ENCODE measurements at places on chromosomes 16 and 17.
A peak's percentile ranks its signal among the peaks of the same experiment; 100 is the strongest.

- peak; percentile 66 for DNase-seq
Observed at GRCh38 chr17:5237541-5238016, 2.9 kb upstream of the SCIMP start.

GRCh38 chr16:2428784-2429033 lies 538 bp upstream of the CCNF start:
- DNase-seq: no peak

DNA sequence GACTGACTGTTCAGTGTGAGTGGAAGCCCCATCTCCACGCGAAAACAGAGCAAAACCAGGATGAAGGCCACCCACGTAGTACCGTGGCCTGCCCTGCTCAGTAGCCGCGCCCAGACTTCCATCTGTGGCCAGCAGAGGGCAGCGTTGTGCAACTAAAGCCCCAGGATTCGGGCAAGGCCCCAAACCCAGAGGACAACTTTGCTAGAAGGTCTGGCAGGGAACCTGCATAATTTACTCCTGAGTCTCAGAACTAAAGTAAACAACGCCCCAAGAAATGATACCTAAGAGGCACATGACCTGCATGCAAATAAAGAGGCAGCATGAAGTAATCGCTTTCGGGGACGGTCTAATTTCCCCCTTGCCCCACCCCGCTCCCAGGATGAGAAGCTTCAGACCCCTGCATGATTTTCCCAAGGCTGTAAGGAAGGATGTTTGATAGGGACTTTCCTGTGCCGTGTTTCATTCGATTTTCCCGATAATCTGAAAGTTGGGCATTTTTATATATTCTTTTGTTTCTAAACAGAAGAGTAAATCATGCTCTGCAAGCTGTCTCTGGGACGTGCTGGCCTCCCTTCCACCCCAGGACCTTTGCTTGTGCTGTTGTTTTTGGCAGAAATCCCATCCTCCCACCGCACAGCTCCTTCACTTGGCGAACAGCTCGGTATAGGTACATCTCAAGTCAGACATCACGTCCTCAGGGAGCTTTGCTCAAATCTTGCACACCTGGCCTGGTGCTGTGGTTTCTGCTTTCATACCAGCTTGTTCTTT lies 18.6 kb downstream of the HSBP1 start:
- peak; percentile 83 for DNase-seq

- peak; percentile 41 for DNase-seq
Observed at GRCh38 chr16:85523602-85524364, 89.3 kb upstream of the GSE1 start.

DNA sequence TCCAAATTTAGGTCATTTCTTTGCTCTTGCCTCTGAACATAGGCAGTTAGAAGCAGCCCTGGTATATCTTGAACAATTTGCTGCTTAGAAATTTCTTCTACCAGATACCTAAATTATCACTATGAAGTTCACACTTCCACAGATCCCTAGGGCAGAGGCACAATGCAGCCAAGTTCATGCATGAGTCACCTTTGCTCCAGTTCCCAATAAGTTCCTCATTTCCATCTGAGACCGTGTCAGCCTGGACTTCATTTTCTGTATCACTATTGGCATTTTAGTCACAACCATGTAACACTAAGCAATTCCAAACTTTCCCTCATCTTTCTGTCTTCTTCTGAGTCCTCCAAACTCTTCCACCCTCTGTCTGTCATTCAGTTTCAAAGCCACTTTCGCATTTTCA lies 45.0 kb downstream of the KCNJ16 start:
- no peak for DNase-seq

- no peak for DNase-seq
Observed at GRCh38 chr16:11140466-11140865, 115.5 kb downstream of the SOCS1 start.

DNA sequence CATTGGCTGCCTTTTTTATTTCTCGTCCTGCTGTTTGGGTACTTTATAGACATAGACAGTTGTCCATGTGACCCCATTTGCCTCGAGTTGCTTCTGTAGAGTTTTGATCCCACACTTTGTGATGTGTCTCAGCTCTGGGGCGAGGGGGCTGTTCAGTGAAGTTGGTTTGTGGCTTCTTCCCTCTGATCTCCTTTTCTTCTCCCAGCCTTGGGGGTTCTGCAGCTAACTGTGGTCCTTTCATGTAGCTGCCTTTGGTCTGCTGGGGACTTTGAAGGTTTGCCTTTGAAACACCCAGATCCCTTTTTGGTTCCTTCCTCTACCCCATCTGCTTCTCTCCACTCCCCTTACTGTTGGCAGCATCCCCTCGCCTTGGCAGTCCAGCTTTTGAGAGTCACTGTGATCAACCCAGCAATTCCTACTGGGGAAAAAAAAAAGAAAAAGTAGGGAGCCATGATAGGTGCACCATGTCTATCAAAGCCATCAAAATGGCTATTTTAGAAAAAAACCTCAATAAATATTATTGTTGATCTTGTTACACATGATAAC lies 728.8 kb upstream of the RBFOX1 start:
- no peak for DNase-seq

GRCh38 chr17:45123930-45124796 lies 8.2 kb downstream of the PLCD3 start:
- DNase-seq: peak; percentile 91

DNA sequence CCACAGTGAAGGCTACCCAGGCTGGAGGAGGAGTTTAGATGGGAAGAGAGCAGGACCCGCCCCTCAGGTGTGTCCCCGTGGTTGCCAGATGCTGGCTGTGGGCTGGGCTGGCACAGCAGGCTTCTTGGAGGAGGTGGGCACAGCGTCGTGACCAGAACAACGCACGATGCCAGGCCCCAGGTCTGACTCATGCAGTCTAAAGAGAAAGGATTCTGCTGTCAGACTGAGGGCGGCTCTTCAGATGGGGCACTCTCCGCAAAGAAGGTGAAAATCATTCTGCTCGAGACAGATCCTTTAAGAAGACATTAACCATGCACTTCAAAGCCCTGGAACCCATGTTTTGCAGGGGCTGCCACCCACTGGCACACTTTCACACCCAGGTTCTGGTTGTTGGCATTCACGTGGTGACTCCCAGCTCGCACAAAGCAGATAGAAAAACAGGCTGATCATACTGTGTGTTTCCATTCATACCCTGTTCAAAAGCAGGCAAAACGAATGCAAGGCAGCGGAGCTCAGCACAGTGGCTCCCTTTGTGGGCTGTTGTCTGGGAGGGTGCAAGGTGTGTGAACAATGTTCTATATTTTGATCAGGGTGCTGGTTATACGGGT lies 19.0 kb downstream of the CACNG4 start:
- DNase-seq: no peak

DNA sequence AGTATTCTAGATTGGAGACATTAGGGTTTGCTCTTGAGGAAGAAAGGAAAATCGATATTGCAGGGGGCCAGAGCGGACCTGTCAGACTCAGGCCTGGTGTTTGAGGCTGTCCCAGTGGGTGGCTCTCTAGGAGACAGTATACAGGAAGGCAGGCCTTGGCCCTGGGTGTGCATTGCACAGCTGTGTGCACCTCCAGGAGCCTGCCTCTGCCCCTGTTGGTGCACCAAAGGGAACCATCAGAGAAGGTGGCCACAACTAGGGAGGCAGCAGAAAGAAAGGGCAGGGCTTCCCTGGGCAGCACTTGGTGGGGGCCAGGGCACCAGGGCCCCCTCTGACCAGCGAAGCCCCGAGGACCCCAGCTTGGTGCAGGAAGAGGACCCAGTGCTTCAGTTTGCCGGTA lies 188.0 kb downstream of the NTN1 start:
- DNase-seq: no peak

DNA sequence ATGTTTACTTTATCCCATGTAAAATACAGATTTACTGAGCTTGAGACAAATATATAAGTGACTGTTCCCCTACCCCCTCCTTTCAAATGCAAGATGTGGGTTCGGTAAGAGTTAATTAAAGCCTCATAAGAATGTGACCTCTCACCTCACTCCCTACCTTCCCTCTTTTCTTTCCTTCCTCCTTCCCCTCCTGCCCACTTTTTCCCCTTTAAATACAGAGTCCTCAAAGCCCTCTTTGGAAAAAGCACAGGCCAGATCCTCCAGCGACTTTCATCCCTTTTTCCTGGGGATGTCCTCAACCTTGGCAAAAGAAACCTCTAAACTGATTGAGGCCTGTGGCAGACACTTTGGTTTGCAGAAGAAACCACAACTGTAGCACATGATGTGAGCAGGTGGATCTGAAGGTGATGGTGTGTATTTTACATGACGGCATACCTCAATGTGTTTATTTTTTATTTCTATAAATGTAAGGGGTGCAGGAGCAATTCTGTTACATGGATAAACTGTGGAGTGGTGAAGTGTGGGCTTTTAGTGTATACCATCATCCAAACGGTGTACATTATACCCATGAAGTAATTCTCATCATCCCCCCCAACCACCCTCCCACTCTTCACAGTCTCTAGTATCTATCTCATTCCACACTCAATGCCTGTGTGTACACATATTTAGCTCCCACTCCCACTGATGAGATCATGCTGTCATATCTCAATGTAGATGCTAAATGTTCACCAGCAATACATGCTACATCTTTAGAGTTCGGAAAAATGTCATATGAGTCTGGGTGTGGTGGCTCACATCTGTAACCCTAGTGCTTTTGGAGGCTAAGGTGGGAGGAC lies 77.7 kb downstream of the XYLT1 start:
- no peak for DNase-seq

DNA sequence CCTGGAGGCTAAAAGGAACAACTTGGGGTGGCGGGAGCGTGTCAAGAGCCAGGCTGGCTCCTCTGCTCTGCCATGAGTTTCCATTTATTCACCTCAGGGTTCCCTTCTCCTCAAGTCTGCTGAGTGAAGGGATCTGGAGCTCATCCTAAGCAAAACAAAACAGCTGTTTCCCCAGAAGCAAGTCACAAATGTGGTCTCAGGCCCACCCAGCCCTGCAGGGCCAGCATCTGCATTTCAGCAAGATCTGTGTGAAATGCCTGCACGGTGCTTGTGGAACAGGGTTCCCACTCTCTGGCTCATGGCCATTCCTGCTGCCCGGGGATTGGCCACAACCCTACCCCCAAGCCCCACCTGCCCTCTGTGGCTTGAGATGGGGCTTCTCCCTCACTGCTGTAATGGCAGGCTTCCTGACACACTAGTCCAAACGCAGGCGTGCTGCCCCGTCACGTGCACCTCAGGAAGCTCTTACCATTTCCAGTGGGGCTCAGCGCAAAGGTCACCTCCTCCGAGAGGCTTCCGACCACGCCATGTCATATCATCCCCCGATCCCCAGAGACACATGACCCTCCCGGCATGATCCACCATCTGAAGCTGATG lies 2.3 kb downstream of the SLC38A8 start:
- DNase-seq: no peak

GRCh38 chr17:57671667-57672632 lies 73.1 kb downstream of the CCDC182 start:
- peak; percentile 81 for DNase-seq

DNA sequence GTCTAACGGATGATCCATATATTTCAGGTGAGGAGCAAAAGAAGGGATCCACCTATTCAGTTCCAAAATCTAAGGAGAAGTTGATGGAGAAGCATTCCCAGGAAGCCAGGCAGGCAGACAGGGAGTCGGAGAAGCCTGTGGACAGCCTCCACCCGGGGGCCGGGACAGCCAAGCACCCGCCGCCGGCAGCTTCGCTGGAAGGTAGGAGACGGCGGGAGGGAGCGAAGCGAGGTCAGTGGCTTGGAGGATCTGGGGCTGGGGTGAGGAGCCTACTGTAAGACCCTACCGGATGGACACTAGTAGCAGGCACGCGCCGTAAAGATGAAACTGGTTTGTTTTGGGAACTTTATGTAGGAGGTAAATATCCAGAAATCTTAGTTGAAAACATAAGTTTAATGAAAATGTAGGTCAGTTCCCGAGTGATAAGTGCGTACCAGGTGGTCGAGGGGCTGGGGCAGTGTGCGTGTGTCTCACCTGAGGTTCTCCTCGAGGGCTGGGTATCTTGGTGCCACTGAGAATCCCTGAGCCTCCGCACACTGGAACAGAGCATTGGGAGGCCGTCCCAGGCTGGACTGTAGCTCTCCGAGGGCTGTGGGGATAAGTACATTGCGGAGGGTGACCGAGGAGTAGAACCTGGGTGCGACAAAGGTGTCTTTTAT lies 714 bp downstream of the SPATA33 start:
- peak; percentile 31 for DNase-seq

DNA sequence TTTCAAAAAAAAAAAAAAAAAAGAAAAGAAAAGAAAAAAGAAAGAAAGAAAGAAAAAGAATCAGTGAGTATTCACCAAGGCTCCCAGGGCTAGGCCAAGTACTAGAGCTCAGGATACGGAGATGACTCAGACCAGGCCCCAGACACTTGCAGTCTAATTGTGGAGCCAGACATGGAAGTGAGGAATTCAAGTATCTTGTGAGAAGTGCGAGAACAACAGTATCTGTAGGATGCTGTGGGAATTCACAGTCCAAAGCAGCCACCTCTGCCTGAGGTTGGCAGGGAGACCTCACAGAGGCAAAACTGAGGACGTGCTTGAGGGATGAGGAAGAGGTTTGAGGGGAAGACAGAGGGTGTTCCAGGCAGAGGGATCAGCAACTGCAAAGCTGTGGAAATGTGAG lies 14.0 kb upstream of the ALDOA start:
- peak; percentile 86 for DNase-seq

- DNase-seq: no peak
Observed at GRCh38 chr17:40148527-40148926, 8.2 kb downstream of the CASC3 start.

GRCh38 chr16:17446661-17447060 lies 24.1 kb downstream of the XYLT1 start:
- no peak for DNase-seq

DNA sequence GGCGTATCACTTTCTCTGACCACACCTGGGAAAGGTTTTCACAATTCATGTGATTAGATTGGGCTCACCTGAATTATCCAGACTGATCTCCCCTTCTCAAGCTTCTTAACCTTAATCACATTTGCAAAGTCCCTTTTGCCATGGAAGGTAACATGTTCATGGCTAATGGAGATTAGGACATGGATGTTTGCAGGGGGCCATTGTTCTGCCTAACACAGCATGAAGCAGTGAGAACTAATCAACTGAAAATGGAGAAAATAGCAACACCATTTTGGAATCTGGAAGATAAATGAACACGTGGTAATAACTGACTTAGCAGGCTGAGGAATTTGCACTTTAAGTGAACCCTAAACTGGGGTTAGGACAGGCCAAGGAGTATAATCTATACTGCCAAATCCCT lies 25.0 kb upstream of the SBK1 start:
- no peak for DNase-seq

DNA sequence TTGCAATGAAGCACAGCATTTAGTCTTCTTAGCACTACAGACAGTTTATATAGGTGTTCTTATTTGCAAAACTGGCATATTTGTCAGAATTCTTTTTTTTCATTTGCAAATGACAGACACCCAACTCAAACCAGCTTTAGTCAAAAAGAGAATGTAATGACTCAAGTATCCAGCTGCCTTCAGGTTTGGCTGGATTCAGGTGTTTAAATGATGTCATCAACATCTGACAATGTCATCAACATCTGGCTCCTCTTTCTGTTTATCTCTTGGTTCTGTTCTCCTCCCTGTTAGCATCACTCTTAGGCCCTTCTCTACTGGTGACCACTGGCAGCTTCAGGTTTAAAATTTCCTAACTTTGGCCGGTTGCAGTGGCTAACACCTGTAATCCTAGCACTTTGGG lies 18.9 kb downstream of the TMC5 start:
- DNase-seq: no peak
